ENCODE measurements at places on chromosomes 7 and 10. TPM values are rescaled to one million over a fixed set of nuclear protein-coding genes. Genes with fewer than 3 reads are reported as not detected.

The ARHGEF35 gene
- total RNA-seq: 0.73 TPM

The LIPF gene
- total RNA-seq: not detected

The NUTM2D gene
- 1.9 TPM for total RNA-seq

The ZKSCAN1 gene
- 11.3 TPM for total RNA-seq

The EIF5AL1 gene
- 0.74 TPM for total RNA-seq

The ATG9B gene
- total RNA-seq: not detected

The SLC26A4 gene
- total RNA-seq: 1.3 TPM

The VAX1 gene
- not detected for total RNA-seq

The ADD3 gene
- 29.5 TPM for total RNA-seq

The NUTM2A gene
- total RNA-seq: 0.79 TPM

The CC2D2B gene
- not detected for total RNA-seq

The C10orf62 gene
- total RNA-seq: not detected

The CAMK2B gene
- total RNA-seq: 0.20 TPM

The FAM20C gene
- 22.7 TPM for total RNA-seq

The MACC1 gene
- not detected for total RNA-seq

The WNT8B gene
- not detected for total RNA-seq

The BBS9 gene
- total RNA-seq: 7.1 TPM

The TAS2R41 gene
- total RNA-seq: not detected
